RPMI7951 (cell line): ENCODE measurements at places on chromosomes 2 and 18. TPM values are rescaled to one million over a fixed set of nuclear protein-coding genes. Genes with fewer than 3 reads are reported as not detected.

Gene CCBE1
- 9.0 and 9.9 TPM in 2 replicates for total RNA-seq

Gene TEX44
- total RNA-seq = not detected in 2 replicates

Gene GALNT5
- 10.6 TPM in 2 replicates for total RNA-seq

Gene COPS9
- 400 and 466 TPM in 2 replicates for total RNA-seq

Gene GDF7
- not detected in 2 replicates for total RNA-seq

Gene RAB17
- total RNA-seq = 3.6 and 4.5 TPM in 2 replicates

Gene SOX11
- total RNA-seq = under 0.01 TPM in 1 of 2 replicates, not detected in the other

Gene CCDC138
- total RNA-seq = 16.0 and 20.4 TPM in 2 replicates

Gene SERPINB11
- total RNA-seq = not detected in 2 replicates

Gene TRIM43
- not detected in 2 replicates for total RNA-seq

Gene EMILIN2
- 5.4 and 8.1 TPM in 2 replicates for total RNA-seq

Gene BMP10
- not detected in 2 replicates for total RNA-seq

Gene SIX3
- not detected in 2 replicates for total RNA-seq

Gene TMEM178A
- total RNA-seq = 0.10 TPM in 1 of 2 replicates, not detected in the other

Gene ERBB4
- not detected in 2 replicates for total RNA-seq

Gene C2orf72
- 0.39 and 0.48 TPM in 2 replicates for total RNA-seq

Gene KANSL1L
- total RNA-seq = 19.2 and 25.3 TPM in 2 replicates

Gene GYPC
- total RNA-seq = 185 and 192 TPM in 2 replicates

Gene KCNIP3
- total RNA-seq = 4.1 and 10.8 TPM in 2 replicates

Gene CTNNA2
- total RNA-seq = not detected in 2 replicates

Gene KLF7
- total RNA-seq = 5.4 and 7.3 TPM in 2 replicates

Gene SP110
- 13.5 and 19.7 TPM in 2 replicates for total RNA-seq

Gene SGPP2
- total RNA-seq = 0.10 TPM in 1 of 2 replicates, not detected in the other

GRCh38 chr2:20093263-20094141 lies 42.1 kb upstream of the LAPTM4A start:
- peak; percentile 82 for DNase-seq

DNA sequence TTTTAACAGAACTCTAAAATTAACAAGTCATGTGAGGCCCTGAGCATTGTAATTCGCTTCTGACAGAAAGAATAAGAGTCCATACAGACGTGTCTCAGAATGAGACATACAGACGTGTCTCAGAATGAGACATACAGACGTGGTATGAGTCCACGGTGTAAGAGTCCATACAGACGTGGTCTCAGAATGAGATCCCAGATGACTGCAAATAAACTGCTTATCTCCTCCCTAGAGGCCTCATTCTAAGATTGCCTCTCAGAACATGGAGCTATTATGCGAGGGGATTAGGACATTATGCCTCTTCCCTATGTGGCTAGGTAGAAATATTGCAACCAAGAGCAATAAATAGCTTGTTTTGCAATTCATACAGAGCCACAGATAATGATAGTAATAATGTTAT lies 63.9 kb downstream of the NEB start:
- no peak for DNase-seq

DNA sequence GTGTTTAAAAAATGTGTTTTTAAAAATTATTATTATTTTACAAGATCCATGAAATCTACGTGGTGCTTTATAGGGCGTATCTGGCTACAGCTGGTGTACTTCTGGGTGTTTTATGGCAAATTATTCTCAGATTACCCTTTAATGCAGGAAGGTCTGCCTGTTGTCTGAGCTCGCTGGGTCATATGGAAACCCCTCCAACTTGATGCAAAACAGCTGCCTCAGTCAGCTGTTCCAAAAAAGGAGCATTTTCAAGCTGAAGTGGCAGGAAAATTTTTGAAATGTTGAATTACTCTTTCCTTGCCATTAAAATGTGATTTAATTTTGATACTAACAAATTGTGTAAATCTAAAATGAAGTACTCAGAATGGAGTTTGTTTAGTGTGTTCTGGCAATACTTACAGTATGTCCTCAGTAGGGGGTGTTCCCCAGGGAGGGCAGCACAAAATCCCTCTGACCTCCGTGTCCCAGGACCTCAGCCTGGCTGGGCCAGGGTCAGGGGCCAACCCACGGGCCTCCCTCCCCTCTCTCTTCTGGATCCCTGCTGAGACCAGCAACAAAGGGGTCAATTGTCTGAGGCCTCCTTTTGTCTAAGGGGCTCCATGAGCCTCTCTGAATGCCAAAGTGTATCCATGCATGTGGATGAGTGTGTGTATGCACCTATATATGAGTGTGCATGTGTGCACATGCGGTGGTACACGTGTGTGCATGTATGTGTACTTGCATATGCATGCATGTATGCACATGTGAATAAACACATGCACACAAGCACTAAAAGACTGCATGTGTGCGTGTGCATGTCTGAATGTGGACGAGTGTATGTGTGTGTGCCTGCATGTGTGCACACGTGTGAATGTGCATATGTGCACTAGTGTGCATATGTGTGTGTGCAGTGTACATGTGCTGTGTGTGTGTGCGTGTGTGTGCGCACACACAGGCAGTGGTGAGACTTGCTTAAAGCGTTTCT lies 105.4 kb downstream of the ACOXL start:
- no peak for DNase-seq

GRCh38 chr18:55861266-55861665 lies 273.3 kb upstream of the TCF4 start:
- peak; percentile 69 for DNase-seq

GRCh38 chr18:50622865-50623393 lies 63.0 kb downstream of the MAPK4 start:
- DNase-seq = no peak

DNA sequence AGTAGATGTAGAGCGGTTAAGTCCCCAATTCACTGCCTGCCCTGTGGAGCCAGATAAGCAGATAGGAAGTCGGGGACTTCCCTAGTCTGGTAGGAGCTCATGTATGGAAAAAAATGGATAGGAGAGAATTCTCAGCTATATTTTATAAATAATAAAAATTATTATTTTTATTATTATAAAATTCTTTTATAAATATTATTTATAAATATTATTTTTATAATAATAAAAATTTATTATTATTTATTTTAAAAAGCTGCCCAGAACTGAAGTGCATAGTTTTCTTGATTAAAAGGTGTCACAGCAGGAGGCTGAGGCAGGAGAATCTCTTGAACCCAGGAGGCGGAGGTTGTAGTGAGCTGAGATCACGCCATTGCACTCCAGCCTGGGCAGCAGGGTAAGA lies 97.4 kb downstream of the ADAM23 start:
- DNase-seq = no peak

- DNase-seq = no peak
These were observed 460.9 kb downstream of the RIT2 start for GRCh38 chr18:42654556-42654955.

DNA sequence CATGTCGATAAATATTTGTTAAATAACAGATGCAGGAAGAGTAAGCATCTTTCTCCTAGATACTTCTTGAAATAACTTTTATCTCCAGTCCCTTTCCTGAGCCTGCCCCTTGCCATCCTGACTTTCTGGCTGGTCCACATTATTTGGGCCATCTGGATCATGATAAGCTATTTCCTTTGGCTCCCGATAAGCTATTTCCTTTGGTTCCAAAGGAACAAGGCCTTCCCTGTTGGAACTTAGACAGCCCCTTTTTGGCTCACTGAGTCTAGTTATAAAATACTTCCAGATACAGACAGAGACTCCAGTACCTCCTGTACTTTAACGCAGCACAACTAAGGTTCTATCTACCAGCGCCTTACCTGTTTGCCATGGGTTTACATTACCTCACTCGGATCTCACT lies 205.3 kb upstream of the CCDC150 start:
- no peak for DNase-seq

- no peak for DNase-seq
These were observed 57.5 kb upstream of the FN1 start for GRCh38 chr2:215493376-215493775.

- DNase-seq = no peak
These were observed 125.5 kb downstream of the IRS1 start for GRCh38 chr2:226674123-226674522.

DNA sequence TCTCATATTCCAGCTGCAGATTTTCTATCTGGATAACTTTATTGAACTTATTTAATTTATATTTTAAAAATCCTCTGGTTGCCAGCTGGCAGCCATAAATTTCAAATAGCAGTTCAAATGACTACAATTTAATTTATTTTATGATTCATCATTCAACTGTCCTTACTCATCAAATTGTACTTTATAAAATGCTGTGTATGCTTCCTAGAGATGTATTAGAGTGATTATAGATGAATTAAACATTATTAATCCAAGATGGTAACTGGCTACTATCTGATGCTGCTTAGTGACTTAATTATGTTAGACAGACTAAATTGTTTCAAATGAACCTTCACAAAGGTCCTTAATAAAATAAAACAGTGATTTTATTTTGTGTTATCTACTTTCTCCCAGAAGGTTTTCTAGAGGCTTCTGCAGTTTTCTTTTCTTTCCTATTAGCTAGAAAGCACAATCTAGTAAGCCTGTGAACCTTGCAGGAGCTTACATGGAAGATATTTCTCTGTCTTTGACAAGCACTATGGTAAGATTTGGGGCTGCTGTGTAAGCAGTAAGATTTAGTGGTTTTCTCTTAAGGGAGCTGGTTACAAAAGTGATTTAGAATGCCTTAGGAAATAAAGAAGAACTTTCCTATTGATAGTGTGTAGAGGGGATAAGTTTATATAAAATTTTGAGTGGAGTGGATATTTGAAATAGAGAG lies 322.3 kb downstream of the FSIP2 start:
- DNase-seq = no peak

GRCh38 chr2:44358503-44358902 lies 2.8 kb downstream of the PREPL start:
- DNase-seq = peak; percentile 56

- no peak for DNase-seq
These were observed 142.3 kb downstream of the BABAM2 start for GRCh38 chr2:28032816-28033215.

DNA sequence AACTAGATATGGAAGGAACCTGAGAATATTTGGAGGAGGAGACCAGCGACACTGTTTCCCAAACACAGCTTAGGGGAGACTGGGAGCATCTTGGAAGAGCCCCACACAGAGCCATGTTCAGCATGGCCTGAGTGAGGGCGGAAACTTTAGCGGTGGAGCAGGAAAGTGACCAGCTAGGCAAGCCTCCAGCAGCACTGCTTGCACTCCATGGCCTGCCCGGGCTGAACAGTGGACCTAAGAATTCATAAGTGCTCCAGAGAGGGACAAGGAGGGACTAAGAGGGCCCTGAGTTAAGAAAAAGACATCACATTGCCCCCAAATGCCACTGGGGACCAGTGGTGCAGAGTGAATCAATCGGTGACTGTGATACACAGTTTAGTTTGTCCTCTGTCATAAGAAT lies 566.4 kb downstream of the TNS1 start:
- no peak for DNase-seq

GRCh38 chr2:231680285-231680991 lies 27.9 kb upstream of the PTMA start:
- no peak for DNase-seq

DNA sequence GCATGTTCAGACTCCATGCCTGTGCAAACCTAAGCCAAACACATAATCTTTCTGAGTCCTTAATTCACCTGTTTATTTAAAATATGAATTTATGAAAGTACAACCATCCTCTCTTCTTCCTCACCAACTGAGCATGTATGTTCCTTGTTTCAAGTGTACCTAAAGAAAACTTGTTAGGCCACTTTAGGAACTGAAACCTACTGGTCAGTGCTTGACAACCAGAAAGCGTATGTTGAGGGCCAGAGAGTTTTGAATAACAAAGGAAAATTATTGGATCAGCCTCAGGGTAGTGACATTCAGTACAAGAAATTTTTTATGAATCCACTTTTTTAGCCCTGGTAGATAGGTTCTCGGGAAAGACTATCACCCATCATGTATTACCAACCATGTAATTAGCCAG lies 847.6 kb upstream of the CELF4 start:
- DNase-seq = no peak

DNA sequence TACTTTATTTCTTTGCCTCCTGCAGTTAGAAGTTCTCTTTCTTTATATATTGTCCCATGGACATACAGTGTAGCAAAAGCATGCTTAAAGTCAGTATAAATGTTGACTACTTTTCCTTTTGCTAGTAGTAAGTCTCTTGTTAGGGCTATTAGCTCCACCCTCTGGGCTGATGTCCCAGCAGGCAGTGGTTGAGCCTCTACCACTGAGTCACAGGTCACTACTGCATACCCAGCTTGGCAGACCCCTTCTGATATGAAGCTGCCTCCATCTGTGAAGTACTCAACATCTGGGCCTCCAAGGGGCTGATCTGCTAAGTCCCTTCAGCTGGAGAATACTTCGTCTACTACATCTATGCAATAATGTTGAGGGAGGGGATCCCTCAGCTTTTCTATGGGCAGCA lies 61.0 kb upstream of the SLC35G4 start:
- DNase-seq = no peak

DNA sequence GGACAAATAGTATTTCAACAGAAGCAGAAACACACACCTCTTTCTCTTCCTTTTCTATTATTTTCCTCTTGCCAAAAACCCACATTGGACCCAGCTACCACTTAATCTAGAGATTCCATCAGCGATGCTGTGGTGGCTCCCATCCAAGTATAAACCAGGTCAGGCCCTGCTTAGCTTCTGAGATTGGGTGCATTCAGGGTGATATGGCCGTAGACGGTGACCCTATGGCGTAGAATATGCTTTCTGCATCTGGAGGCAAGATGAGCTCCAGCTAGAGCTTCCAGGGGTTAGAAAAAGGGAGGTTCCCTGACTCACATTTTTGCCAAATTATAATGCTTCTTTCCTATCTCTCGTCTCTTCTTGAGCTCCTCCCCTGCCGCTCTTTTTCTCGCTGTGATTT lies 66.5 kb downstream of the TNP1 start:
- no peak for DNase-seq

- no peak for DNase-seq
These were observed 82.4 kb downstream of the AAK1 start for GRCh38 chr2:69561101-69561500.

- peak; percentile 45 for DNase-seq
These were observed 57.2 kb upstream of the RTN4 start for GRCh38 chr2:55107436-55107835.

DNA sequence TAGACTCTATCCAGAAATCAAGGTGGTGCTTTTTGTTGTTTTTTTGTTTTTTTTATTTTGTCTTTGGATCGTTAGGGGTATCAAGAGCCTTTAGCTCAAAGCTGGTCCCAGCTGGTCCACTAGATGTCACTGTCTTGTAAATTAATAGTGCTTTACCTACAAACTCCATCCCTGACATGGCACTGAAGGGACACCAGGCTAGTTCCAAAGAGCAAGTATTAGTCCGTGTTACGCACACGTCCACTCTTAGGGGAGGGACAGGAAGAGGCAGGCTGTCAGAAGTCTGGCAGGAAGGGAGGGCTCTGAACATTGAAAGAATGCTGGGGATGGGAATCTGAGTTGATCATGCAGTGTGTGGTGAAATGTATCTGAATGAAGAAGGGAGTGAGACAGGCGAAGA lies 85.9 kb upstream of the CCBE1 start:
- DNase-seq = peak; percentile 89

- DNase-seq = no peak
These were observed 5.3 kb downstream of the SP3 start for GRCh38 chr2:173959909-173960308.

- peak; percentile 15 for DNase-seq
These were observed 326.1 kb downstream of the PARD3B start for GRCh38 chr2:204871231-204871953.

- peak; percentile 40 for DNase-seq
These were observed 247.4 kb downstream of the XIRP2 start for GRCh38 chr2:167135706-167136105.

GRCh38 chr18:60664736-60665135 lies 292.2 kb upstream of the MC4R start:
- no peak for DNase-seq
